ENCODE measurements at places on chromosomes 4 and X. TPM values are rescaled to one million over a fixed set of nuclear protein-coding genes. Genes with fewer than 3 reads are reported as not detected.
A peak's percentile ranks its signal among the peaks of the same experiment; 100 is the strongest.

Gene PPM1K
- 8.0 TPM for total RNA-seq

Gene SMPX
- total RNA-seq: not detected

Gene OPRPN
- not detected for total RNA-seq

DNA sequence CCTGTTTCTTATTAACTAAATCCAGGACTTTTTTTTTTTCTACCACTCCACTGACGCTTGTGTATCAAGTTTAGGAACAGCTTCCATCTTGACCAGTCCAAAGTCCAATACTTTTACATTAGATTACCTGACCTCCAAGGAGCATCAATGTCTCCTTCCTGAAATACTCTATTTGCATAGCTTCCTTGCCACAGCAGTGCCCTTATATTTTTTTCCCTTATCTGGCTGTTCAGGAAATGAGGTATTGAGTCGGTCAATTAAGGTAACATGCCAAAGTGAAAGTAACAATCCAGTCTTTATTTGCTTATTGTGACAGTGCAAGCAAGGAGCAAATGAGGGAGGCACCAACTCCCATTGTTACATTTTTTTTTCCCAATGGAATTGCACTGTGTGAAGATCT, 730.8 kb upstream of the NDST4 start:
- no peak for DNase-seq

- peak; percentile 35 for DNase-seq
Measured at GRCh38 chr4:52750819-52751486, at the start of gene ERVMER34-1. Gene ERVMER34-1, minus strand, starts transcription at chr4:52751425. Its CDS starts 5,905 bp downstream, at chr4:52745520.

Gene IGFBP7
- 2,129 TPM for total RNA-seq

DNA sequence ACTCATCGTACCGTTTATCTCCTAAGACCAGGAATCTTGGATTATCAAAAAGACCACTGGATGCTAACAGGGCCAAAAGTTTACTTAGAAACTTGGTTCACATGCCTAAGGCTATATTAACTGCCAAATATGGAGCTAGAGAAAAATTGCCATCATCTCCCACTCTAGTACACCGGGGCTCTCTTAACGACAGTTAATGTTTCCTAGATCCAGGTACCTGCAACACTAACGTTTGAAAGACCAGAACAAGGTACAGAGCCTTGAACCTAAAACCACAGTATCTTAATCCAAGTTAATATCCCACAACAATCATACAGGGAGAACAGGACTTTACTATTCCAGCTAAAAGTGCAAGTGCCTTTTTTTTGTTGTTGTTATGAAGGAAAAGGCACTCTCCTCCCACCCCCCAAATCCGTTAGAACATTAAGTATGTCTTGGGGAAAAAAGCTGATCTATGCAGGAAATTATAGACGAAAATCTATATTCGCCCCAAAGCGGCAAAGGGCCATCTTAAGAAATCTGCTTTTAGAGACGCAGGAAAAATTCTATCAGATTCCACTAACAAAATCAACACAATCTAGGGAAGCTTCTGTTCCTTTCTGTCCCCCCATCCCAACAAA, 1.3 kb downstream of the G3BP2 start:
- peak; percentile 13 for DNase-seq

DNA sequence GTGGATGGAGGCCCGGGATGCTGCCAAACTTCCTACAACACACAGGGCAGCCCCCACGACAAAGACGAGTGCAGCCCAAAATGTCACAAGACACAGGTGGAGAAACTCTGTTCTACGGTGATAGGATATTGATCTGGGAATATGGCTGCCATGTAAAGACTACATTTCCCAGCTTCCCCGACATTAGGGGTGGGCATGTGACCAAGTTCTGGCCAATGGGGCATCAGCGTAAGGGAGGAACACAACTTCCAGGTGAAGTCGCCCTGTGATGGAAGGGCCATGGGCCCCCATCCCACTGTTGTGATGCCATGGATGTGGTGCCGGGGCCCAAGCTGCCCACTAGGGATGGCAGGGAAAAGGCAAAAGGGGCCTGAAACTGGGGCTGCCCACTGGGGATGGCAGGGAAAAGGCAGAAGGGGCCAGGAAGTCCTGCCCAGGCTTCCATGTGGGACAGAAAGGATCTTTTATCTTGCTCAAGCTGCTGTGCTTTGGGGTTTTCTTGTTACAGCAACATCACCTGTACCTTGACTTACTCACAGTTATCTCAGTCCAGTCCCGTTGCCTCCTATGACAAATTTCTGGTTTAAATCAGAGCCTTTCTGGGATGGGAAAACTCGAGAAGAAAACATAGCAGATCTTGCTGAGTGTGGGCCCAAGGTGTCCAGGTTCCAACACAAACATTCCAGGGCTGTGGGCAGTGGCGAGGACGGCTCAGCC, 9.7 kb upstream of the ADRA2C start:
- peak; percentile 9 for DNase-seq

Gene MAGEA2
- not detected for total RNA-seq

Gene CTBP1
- total RNA-seq: 268 TPM

GRCh38 chr4:16293210-16293838, 67.1 kb upstream of the TAPT1 start:
- no peak for DNase-seq

DNA sequence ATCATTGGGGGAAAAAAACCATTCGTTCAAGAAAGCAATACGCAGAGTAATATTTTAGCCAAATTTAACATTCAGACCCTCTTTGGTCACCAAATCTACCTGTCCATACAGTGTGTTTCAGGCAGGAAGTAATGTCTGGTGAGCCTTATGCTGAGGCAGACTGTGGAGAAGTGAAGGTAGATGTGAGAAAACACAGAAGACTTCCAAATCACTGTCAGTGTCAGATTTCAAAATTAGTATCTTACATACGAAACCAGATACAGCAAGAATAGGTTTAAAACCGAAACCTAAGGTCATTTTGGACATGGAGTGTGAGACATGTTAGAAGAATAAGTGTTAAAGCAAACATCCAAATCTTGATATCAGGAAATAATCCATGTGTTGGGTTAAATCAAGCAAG, 664.5 kb upstream of the HTR2C start:
- DNase-seq: no peak

DNA sequence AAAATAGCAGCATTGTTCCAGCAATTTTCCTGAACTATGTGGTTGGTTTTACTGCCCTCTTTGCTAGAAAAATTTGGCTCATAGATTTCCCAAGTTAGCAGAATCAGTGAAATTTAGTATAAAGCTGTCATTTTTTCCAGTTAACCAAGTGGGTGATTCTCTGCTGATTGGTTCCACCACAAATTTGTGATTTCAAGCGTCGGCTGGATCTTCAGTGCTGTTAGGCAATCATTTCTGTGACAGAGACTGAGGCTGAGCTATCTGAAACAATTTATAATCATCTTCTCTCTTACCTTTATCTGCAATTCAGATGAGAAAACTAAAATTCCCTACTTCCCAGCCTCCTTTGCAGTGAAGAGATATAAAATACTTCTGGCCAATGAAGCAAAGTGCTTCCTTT, 68.6 kb upstream of the OTUD4 start:
- no peak for DNase-seq

DNA sequence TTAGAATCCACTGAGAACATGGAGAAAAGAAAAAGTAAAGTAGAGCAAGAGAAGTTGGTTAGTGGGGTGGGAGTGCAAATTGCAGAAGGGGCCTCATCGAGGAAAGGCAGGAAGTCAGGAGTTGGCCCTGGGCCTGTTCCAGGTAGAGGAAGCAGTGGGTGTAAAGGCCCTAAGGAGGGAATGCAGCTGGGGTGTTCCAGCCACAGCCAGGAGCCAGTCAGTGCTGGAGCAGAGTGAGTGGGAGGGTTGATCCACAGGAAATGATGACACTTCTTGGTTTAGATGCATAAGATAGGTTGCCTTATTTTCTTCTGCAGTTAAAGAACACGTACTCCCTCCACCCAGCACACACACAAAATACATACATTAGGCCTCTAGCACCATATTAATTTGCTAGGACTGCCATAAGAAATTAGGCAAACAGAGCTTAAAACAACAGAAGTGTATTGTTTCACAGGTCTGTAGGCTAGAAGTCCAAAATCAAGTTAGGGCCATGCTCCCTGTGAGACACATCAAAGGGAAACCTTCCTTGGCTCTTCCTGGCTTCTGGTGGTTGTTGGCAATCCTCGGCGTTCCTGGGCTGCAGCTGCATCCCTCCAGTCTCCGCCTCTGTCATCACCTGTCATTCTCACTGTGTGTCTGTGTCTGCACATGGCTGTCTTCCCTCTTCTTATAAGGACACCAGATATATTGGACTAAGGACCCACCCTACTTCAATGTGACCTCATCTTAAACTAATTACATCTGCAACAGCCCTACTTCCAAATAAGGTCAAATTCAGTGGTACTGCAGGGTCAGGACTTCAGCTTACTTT, 205.9 kb downstream of the AASDH start:
- peak; percentile 46 for DNase-seq

GRCh38 chr4:10962246-10962645, 277.7 kb upstream of the CLNK start:
- DNase-seq: no peak

Gene LUZP4
- total RNA-seq: not detected

DNA sequence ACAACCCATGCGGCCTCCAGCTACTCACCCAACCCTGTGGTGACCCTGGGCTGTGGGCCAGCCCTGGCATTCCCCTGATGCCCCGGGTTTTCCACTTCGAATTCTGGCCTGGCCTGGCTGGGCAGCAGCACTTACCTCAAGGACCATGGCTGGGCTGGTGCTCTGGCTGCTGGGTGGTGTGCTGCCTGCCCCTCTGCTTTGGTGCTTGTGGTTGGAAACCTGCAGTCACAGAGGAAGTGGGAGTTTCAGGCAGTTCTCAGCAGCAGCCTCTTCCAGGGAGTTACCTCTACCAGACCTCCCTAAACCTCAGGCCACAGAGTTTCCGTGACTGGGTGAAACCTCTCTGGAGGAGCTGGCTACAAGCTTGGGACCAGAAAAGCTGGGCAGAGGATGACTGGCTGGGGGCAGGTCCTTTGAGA, at the start of gene CXCR3:
Gene CXCR3, minus strand, starts transcription at position 209 of the 419 bp plus-strand sequence. Its CDS starts 62 bp downstream, at position 147.
- DNase-seq: no peak

Gene ERCC6L
- total RNA-seq: 2.4 TPM

Gene STOX2
- total RNA-seq: 17.7 TPM

DNA sequence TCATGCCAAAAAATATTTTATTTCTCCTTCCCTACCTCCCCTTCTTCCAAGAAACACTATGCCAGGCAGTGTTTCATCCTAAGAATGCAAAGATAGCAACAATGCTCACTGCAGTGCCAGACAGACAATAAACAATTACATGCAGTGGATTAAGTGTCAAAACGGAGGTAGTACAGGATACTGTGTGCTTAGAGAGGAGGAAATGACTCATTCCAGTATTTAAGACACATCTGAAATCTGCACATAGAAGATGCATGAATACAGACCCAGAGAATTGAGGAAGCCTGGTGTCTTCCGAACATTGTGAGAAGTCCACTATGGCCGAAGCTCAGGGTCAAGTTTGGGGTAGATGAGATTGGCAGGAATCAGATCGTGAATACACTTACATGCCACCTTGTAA, 326.4 kb downstream of the PPP3CA start:
- peak; percentile 91 for DNase-seq

Gene EMD
- 10.6 TPM for total RNA-seq

GRCh38 chr4:114874321-114874720, 239.1 kb downstream of the NDST4 start:
- DNase-seq: no peak

GRCh38 chrX:71910643-71910985, at the start of gene NHSL2:
Gene NHSL2, plus strand, starts transcription at chrX:71910845.
- no peak for DNase-seq

- DNase-seq: no peak
Measured at GRCh38 chrX:135050603-135051002, 1.3 kb downstream of the RTL8A start.

DNA sequence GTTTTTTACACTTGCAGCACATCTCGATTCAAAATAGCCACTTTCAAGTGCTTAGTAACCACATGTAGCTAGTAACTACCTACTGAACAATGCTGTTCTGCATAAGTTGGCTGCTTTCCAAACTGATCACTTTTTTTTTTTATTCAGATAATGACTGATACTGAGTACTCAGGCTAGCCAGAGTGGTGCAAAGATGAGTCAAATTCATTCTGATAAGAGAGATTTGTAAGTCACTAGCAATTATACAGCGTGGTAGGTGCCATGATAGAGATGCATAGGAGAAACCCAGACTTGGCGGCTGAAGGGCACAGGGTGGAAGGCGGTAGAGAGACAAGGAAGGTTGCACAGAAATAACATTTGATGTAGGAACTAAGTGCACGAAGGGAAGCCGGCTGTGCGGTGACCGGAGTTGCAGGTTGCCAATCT, 357 bp upstream of the IGBP1 start:
- peak; percentile 44 for DNase-seq

DNA sequence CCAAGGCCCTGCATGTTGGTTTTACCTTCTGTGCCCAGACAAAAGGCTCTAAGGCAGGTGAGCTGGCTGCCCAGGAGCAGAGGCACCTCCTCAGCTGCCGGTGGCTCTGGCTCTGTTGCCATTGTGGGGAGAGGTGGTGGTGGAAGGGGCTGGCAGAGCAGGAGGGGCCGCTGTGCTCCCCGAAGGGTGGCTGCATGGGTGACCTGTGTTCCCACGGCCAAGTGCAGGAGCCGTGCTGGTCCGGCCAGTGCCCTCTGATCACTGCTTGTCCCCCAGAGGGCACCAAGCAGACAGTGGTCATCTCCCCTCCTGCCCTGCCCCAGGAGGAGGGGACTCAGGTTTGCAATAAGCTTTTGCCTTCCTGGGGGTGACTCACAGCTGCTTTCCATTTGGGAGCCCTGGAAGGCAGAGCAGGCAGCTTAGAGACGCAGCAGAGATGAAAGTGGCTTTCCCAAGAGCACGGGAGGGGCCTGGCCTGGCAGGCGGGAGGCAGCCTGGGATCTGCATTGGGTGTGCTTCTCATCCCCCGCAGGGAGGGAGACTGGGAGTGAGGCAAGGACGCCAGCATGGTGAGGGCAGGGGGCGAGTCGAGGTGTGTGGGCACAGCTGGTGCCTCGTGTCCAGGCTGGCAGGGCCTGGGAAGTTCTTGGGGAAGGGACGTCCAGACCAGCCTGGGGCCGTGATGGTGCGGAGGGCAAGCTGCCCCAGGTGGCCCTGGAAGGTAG, 28.7 kb downstream of the DOK7 start:
- no peak for DNase-seq

- DNase-seq: no peak
Measured at GRCh38 chrX:39851745-39852455, 245.9 kb downstream of the BCOR start.

Gene SUPT20HL1
- total RNA-seq: not detected

Data from dermis blood vessel endothelial cell (primary cell).